Activated CD4-positive, alpha-beta T cell treated with anti-CD3 and anti-CD28 coated beads, Interleukin-2, amount 50 U/mL, for 16 hours (primary cell): ENCODE measurements at places on chromosomes 13 and 19.

GRCh38 chr13:64718116-64718515 is 2512.0 kb downstream of the PCDH9 start:
- DNase-seq = no peak

DNA sequence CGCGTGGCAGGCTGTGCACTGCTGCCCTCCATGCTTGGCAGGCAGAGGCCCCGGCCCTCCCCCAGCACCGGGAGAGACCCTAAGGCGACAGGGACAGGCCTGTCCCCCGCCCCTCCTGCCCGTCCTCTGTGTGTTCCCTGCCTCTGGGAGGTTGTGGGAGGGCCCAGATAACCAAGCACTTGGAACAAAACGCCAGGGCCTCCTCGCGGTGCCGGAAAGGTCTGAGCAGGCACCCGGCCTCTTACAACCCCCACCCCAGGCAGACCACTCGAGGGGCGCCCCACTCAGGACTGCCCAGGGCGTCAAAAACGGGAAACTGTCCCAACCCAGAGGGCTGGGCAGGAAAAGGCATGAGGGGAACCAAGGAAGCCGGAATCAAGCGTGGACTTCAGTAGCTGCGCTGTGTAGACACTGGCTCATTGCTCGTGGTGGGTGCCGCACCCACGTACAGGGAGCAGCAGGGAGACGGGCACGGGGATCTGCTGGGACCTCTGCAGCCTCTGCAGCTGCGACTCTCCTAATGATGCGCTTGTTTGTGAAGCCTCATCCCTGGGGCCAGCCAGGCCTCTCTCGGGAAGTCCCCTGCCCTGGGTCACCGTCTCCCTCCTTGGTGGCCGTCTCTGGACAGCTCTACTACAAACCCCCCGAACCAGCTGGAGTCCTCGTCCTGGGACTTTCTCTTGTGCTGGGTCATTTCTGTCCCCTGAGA is 20.0 kb downstream of the GNA11 start:
- no peak for DNase-seq

- no peak for DNase-seq
Observed at GRCh38 chr19:54338521-54338920, 441 bp downstream of the LILRA4 start.

GRCh38 chr19:38172001-38172400 is 52.0 kb downstream of the DPF1 start:
- no peak for DNase-seq

- DNase-seq = no peak
Observed at GRCh38 chr13:99977912-99978798, 3.4 kb upstream of the ZIC2 start.

DNA sequence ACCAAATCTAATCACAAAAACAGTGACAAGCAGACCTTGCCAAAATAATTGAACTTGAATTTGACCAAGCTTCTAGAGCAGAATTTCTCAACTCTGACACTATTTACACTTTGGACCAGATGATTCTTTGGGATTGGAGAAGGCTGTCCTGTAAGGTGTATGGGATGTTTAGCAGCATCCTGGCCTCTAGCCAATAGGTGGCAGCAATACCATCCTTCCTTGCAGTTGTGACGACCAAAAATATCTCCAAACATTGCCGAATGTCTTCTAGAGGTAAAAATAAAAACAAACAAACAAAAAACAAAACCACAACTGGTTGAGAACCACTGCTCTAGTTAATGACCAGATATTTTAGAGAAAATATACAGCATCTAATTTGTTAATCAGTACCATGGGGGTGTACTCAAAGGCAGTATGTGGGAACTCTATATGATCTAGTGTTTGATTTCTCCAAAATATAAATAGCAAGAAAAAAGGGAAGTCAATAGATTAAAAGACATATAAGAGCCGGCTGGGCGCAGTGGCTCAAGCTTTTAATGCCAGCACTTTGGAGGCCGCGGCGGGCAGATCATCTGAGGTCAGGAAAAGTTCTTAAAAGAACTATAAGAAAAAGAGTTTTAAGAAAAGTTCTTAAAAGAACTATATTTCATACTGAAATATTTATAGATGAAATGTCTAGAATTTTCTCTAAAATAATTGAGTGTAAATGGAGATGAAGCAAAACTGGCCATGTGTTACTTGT is 60.9 kb upstream of the ZNF527 start:
- DNase-seq = peak; percentile 4

DNA sequence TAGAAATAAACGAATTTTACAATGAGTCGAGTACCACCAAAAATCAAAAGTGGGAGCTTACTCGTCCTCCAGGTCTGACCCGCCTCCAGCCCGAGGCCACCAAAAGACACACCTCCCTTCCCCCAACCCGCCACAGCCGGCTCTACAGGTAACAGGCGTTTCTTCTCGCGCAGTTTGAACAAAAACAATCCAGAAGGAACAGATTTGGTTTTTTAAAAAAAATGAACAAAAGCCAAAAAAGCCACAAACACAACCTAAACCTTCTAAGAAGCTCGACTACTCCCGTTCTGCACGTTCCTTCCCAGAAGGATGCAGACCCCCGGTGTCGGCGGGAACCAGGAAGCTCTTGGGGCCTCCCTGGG is 671 bp downstream of the ZDHHC20 start:
- peak; percentile 61 for DNase-seq

GRCh38 chr19:52742516-52742915 is 7.7 kb upstream of the ZNF611 start:
- DNase-seq = peak; percentile 12

DNA sequence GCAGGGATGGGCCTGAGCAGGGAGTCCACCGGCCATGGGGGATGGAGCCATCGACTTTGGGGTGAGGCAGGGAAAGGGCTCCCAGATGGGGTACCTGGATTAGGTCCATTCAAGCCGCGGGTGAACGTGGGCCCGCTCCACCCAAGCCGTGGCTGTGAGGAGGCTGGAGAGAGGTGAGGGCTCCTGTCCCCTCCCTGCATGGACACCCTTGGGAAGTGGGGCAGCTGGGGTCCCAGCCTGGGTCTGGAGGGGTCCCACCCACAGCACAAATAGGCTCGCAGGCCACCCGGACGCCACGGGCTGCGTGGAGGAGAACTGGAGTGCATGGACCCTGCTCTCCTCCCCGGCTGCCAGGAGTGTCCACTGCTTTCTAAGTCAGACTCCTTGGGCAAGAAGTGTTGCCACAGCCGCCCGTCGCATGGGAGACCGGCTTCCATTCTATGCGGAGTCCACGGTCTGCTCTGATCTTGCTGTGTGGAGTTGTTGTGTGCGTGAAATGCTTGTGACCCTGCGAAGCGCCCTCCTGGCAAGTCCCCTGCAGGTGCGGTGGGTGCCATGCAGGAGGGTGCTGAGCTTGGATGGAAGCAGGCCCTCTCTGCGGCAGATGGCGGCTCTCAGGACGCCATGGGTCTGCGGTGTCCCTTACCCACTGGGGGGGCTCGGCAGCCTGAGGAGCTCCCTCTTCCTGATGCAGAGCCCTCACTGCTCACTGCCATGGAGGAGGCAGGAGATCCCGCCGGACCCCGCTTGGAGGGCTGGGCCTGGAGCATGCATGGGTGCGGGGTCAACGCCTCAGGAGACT is 2.0 kb downstream of the DAZAP1 start:
- no peak for DNase-seq

GRCh38 chr13:52798770-52799430 is 49.5 kb downstream of the PCDH8 start:
- DNase-seq = no peak

- peak; percentile 9 for DNase-seq
Observed at GRCh38 chr19:46674416-46675178, 13.6 kb upstream of the DACT3 start.

DNA sequence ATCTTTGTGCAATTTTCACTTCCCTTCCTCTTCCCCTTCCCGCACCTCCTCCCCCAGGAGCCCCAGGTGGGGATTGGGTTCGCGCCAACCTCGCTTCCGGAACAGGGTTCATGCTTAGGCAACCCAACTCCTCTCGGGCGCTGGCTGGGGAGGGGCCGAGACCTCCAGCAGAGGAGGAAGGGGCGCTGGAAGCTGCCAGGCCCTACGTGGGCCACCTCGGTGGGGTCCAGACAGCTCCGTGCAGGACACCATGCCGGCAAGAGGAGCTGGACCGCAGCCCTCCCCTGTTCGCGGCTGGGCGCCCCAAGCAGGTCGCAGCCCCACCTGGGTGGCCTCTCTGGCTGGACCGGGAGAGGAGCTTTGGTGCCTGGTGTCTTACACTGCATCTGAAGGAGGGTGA is 91.1 kb downstream of the SPACA7 start:
- no peak for DNase-seq

DNA sequence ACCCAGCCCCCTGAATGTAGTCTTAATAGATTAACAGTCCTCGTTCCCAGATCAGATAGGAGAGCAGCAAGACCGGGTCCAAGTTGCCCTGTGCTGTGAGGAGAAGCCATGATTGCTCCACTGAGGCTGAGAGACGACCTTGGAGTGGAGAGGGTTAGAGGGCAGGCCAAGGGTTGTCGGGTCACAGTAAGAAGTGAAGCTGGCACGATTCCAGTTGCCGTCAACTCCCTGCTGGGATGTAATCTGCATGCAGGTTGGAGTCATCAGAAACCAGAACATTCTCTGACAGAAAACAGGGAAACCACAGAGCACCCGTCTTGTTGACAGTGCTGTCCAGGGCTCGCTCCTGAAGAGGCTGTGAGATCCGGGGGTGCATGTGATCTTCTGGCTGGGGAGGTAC is 19.0 kb upstream of the ATP11A start:
- no peak for DNase-seq

GRCh38 chr13:37599519-37599918 is 951 bp upstream of the POSTN start:
- DNase-seq = no peak

GRCh38 chr19:13712767-13713201 is 51.5 kb upstream of the MRI1 start:
- no peak for DNase-seq

- no peak for DNase-seq
Observed at GRCh38 chr19:9936326-9937000, at the start of gene OLFM2. OLFM2 (minus strand) TSS chr19:9936515; CDS start chr19:9936366, 149 bp downstream.

- DNase-seq = no peak
Observed at GRCh38 chr19:31419871-31420445, 70.7 kb upstream of the TSHZ3 start.

DNA sequence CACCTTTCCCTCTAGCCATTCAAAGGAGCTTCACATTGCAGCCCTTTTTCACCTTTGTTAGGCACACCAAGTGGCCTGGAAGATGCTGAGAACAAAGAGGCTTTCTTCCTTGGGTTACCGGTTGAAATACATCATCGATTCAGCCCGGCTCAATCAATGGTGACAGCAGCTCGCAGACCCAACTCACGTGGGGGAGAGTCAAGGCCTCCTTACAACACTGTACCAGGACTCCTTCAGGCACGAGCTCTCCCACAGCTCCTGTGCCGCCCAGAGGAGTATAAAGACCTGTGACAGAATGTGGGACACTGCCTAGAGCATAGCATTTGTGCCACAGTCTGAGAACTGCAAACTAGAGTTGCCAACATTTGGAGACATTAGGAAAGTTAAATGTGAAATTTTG is 3.9 kb upstream of the LRRC63 start:
- DNase-seq = no peak

GRCh38 chr19:14023404-14024235 is 4.3 kb upstream of the RLN3 start:
- no peak for DNase-seq

DNA sequence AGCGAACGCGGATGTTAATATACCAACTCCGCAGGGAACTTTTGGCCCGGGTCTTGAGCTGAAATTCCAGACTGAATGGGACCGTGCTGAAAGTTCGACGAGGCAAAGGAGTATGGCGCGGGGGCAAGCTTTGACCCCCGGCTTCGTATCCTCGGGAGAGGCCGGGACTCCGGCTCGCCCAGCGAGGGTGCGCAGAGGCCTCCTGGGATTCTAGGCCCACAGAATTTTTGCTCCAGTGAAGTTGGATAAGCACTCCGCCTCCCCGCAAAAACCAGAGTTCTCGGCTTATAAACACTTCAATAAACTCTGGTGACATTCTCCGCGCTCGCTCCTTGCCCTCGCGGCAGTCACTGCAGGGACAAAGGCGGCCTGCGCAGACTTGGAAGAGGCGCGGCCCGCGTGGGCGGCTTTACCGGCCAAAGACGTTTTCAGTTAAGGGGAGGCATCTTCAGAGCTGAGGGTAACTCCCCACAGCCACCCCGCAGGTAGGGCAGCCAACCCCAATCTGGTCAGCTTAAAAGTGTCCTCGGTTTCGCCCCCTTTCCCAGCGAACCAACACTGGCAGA is 112.6 kb downstream of the KCNRG start:
- no peak for DNase-seq

DNA sequence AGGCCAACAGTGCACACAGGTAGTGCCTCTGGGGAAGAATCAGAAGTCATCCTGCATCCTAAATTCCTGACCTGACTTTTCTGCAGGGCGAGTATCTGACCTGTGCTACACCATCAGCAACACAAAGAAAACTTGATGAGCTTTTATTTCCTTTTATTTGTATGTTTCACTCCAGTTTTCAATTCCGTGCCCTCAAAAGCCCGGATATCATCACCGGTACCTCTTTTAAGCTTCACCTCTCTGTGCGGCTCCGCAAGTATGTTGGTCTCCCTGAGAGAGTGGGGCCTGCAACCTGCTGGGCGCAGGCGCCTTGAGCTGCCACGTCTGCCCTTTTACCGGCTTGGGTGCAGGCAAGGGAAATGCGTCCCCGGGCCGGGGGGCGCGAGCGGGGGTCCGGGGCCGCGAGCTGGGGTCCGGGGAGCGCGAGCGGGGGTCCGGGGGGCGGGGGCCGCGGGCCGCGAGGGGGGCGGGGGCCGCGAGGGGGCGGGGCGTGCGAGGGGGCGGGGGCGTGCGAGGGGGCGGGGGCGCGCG is 4.3 kb upstream of the DUXA start:
- DNase-seq = no peak

DNA sequence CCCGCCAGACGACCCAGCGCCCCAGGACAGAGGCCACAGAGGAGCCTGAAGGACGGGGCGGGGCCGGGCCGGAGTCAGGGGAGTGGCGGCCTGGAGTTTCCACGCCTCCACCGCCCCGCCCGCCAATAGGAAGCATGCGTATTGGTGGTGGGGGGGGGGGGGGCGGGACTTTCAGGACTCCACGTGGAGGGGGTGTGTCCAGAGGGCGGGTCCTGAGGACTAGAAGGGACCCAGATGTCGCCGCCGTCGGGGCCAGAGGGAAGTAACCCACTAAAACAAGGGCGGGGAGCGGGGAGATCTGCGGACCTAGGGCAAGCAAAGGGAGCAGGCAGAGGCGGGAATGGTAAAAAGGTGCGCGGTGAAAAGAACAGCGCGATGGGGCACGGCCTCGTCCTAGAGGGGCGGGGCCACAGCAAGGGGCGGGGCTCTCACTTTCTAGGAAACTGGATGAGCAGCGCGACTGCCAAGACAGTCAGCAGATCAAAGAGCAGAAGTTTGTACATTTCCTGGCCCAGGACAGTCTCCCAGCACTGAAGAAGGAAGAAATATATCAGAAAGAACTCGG is 2.8 kb upstream of the LENG1 start:
- peak; percentile 80 for DNase-seq

DNA sequence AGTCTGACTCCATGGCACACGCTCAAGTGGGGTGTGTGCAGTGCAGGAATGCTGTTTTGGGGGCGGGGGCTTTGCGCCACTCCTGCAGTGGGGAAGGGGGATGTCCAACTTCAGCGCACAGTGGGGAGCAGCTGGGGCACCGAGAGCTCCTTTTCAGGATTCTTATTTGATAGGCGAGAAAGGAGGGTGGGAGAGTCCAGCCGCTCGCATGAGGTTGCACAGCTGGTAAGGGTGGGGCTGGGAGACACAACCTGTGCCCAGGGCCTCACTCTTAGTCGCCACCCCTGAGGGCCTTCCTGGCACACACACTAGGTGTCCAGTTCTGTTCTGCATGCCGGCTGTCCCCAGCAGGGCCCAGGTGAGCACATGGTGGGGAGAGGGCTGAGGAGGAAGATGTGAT is 190.8 kb downstream of the UQCRFS1 start:
- no peak for DNase-seq
